Hepatic stellate cell (primary cell): ENCODE measurements at places on chromosomes 2 and 18.

- no peak for DNase-seq
These were observed 33.4 kb downstream of the NEURL3 start for GRCh38 chr2:96471772-96472171.

- DNase-seq, result no peak
These were observed 35.2 kb upstream of the LDLRAD4 start for GRCh38 chr18:13183359-13183758.

DNA sequence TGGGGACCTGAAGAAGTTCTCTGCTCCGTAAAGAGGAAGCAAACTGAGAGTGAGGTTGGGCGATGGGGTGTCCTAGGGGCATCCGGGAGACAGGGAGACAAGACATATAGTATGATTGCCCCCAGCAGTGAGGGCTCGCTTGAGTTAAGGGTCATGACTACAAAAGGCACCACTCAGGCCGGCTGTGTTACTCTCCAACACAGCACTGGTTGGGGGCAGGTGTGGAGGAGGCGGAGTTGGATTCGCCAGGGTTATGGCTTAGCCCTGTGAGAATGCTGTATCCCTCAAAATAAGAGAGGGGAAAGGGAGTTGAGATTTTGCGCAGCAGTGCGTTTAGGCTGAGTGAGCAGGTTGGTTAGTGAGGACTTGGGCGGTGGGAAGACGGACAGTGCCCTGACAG is 12.0 kb downstream of the DYSF start:
- DNase-seq, result no peak

DNA sequence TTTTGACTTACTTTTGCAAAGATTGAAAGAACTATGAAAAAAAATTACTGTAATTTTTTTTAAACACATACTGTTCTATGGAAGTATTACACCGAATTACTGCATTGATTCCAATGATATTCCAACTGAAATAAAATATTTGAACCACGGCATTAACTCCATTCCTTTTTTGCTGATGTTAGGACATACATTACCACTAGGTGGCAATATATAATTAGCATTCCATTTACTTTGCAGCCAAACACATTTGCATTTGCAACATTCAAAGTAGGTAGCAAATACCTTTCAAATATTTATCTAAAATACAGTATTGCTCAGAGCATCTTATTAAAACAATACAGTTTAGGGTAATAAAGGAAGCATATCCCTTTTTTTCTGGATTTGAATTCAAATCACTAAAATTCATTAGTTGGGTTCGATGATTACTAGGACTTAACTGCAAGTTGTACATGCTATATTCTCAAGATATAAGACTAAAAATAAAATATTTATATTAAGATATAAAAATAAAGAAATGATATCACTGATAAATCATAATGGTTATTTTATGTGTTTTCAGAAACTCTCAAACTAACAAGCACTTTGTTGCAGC is 31.3 kb downstream of the LANCL1 start:
- DNase-seq, result no peak

GRCh38 chr2:228329282-228329681 is 147.8 kb upstream of the SPHKAP start:
- no peak for DNase-seq

DNA sequence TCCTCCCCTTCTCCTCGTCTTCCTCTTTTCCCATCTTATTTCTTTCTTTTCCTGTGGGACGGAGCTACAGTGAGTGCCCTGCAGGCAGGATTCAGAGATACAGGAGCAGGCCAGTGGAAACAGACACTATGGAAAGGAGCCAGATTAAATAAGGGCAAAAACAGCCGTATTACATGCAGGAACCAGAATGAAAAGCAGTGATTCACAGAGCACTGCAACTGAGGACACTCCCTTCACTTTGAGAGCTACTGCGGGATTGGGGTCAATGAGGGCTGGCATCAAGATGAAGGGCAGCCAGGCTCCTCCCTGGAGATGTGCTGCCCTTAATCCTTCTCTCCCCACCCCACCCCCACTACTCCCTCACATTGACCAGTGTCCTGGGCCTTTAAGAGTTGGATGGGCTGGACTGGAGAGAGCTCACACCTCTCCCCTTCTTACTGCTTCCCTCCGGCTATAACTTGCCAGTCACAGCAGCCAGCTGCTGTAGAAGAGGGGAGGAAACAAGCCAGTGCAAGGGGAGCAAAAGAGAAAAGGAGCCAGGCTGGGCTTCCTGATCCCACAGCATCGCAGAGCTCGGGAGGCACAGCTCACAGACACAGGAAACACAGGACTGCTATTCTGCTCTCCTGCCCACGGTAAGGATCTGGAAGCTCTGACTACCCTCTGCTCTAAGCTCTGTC is at the start of gene PLCD4:
PLCD4 (plus strand) TSS at position 464 of the 680 bp plus-strand sequence. CDS start 7,841 bp downstream, outside the sequence.
- peak; percentile 75 for DNase-seq

DNA sequence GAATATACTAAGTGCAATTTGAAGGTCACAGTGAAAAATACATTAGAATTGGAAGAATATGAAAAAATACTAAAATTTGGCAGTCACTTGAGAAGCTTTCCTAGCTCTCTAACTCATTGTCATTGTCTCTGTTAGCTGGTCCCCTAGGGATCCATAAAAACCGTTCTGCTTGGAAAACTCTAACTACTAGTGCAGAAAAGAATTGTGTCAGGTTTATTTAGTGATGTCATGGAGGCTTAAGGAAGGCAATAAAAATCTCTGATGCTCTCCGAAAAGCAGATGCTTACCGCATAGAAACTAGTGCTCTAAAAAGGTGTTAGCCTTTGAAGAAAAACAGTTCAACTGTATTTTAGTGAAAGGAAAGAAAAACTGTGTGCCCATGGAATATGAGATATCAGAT is 150.1 kb upstream of the DLGAP1 start:
- no peak for DNase-seq

- DNase-seq, result no peak
These were observed 69.0 kb downstream of the RAB3GAP1 start for GRCh38 chr2:135121016-135121657.

GRCh38 chr18:13612196-13612997 is 114.0 kb downstream of the FAM210A start:
- no peak for DNase-seq

DNA sequence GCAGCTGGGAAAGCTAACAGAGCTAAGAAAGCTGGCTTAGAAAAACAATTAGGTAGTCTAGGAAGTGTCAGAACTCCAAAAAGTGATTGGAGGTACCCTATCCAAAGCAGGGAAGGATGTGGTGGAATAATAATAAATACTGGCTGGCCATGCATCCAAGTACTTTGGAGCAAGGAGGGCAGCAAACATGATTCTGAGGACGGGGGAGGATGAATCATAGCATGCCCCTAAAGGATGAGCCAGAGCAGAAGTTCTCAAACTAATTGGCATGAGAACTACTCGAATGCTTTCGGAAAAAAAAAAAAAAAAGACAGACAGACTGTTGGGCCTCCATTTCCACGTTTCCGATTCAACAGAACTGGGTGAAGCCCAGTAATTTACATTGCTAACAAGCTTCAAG is 2.4 kb downstream of the CWC22 start:
- DNase-seq, result no peak

DNA sequence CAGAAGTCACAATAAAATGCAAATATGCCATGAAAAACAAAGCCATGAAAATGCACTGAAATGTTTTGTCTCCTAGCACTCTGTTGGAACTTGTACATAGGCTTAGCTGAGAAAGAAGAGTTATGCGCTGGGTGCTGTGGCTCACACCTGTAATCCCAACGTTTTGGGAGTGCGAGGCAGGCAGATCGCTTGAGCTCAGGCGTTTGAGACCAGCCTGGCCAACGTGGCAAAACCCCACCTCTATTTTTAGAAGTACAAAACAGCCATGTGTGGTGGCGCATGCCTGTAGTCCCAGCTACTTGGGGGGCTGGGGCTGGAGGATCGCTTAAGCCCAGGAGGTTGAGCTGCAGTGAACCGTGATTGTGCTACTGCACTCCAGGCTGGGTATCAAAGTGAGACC is 39.9 kb downstream of the IRS1 start:
- no peak for DNase-seq

DNA sequence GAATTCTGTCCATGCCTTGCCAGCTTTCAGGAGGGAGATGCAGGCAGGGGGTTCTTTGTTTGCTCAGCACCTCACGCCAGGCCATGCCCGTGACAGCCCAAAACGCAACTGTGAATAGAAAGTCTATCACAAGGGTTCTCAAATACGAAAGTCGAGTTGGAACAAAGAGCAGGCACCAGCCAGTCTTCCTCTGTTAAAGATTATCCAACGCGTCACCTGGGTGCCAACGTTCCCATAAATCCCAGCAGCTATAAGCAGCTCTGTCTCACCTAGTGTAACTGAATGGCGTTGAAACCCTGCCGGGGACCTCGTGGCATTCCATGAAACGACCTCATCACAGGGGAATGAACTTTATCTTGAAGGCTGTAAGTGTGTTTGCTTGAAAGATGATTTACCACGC is 84.8 kb upstream of the GATA6 start:
- no peak for DNase-seq

DNA sequence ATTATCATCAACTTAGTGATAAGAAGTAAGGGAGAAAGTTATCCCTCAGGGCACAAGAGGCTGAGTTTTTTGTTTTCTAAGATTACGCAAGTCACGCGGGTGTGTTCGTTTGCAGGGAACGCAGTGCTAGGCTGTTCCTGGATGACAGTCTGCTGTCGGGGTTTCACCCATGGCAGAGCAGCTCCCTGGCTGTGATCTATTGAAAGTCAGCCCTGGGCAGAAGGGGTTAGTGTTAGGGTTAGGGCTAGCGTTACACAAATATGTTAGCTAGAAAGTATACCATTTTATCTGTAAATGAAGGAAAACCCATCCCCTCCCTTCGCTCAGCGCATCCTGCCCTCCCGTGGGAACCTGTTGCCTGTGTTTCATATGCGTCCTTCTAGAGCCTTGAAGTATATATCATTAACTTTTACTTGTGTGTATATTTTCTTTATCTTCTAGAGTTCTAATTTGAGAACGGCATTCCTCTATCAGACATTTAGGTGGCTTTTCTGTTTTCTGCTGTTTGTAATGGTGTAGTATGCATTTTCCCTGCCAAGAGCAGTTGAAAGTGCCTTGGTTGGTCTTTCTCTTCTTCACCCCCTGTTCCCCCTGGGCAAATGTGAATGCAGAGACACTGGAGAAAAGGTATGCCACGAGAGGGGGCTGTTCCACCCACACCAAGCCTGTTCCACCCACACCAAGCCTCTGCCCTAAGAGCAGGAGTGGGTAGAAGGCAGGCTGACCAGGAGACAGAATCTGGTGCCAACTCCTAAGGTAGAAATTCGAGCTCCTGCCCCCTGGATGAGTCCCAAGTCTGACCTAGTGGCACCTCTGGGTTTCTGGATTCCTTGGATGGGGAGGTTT is 47.0 kb downstream of the ARMC9 start:
- no peak for DNase-seq
